ENCODE measurements at places on chromosomes 2 and 18.

DNA sequence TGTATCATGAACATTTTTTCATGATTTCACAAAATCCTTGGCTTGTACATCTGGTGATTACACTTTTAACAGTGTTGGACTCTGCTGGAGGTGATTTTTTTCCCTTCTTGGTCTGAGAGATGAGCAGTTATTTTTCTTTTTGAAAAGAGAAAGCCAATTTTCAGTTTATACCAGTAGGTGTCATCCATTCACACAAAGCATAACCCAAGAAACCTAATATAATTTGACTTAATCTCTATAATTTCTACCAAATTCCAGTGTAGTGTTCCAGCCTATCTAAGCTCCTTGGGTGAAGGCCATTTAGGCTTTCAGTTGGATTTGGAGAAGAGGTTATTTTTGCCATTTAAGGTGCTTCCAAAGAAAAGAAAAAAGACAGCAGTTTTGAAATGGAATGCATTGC, 7.7 kb upstream of the ICOS start:
- DNase-seq: no peak

DNA sequence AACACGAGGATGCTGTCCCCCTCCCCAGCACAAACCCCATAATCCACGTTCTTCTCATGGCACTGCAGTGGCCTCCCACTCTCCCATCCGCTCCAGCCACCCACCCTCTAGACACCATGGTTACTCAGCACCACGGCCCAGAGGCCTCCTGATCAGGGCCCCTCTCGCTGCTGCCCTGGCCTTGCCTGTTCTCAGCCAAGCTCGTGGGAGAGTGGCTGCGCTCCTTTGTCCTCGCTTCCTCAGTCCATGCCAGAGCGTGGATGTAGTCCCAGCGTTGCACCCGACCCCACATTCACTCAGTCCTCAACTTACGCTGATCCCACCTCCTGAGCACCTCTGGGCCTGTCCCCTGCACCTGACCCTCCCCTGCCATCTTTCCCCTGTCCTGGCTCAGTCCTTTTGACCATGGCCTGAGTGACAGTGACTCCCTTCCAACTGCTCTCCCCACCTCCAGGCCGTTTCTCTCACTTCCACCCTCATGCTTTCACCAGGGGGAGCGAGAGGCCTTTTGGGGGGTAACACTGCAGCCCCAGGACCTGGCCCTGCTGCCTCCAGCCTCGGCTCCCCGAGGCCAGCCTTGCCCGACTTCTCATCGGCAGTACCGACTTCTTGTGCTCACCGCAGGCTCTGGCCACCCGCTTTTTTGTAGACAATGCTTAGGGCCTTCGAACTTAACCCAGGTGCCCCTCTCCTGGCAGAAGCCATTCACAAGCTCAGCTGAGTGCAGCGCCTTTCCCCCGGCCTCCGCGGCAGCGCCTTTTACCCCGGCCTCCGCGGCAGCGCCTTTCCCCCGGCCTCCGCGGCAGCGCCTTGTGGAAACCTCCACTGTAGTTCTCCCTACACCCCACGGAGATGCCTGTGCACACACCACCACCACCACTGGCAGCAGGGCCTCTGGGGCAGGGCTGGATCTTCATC, 131.4 kb downstream of the CLIP4 start:
- DNase-seq: no peak

DNA sequence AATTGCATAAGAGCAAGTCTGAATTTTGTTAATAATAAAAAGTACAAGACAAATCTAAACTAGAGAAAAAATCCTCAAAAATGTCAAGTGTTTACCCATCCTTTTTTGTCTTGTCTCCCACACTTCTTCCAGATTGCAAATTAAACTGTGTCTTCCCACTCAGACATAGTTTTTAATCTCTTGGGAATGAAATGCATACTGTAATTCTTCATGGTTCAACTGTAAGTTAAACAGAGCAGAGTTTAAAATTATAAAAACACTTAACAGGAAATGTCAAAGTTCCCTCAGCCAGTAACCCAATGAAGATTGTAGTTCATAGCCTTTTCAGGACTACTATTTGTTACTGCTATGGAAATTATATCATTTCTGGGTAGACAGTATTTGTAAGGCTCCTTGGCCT, 171.8 kb downstream of the UBE2E3 start:
- DNase-seq: no peak

GRCh38 chr2:30799366-30799765, 7.9 kb downstream of the CAPN13 start:
- DNase-seq: no peak

- DNase-seq: no peak
Observed at GRCh38 chr18:79846936-79847557, 49.3 kb downstream of the KCNG2 start.

GRCh38 chr2:26720322-26721114, 28.0 kb downstream of the KCNK3 start:
- no peak for DNase-seq

DNA sequence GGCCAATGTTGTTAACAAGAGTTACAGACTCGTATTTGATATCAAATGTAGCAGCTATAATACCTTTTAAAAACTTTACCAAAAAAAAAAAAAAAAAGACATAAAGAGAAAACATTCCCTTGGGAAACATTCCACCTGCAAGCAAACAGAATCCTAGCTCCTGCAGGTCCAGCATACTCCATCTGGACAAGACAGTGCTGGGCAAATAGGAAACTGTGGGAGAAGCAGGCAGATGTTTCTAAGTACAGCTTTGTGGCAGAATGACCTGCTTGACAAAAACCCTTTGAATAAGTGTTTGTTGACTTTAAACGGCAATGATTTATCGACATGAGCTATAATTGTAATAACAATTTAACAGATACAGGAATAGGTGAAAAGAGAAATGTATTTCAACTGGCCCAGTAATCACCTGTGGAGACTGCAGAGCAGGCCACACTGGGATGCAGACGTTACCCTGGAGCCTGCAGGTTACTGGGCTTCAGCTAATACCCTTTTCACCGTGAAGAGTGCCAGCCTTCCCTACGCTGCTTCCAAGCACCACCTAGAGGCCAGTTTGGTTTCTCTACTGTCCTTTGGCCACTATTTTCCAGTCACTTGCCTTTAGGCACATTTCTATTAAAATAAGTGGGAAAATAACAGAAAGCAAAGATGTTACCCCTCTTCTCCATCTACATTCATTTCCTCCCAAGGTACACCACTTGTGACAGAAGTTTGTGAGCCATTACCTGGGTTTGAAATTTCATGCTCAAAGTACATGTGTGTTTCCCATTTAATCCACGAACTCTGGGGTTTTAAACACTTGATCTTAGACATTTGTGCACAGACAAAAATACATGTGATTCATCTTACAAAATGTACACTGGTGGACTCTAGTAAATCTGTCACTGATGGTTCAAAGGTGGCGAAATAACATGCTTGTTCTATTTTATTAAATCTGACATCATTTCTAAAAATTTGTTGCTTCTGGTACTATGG, 96.9 kb upstream of the ZNF397 start:
- no peak for DNase-seq

DNA sequence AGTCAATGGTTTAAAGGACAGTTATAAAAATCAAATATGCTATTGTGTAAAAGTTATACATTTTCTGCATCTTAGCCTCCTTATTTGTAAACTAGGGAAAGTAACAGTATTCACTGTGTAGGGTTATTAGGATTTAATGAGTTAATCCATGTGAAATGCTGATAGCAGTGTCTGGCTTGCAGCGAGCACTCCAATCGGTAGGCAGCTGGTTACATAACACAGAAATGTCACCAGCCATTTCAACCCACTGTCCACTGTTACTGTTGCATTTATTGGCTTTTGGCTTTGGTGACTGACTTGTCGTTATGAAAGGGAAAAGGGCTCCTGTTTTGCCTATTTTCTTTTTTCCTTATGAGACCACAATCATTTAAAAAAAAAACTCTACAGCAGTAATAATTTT, 38.9 kb downstream of the ID2 start:
- no peak for DNase-seq

GRCh38 chr2:174117951-174118930, 130.1 kb downstream of the OLA1 start:
- DNase-seq: no peak

- no peak for DNase-seq
Observed at GRCh38 chr2:126831234-126832005, 67.3 kb upstream of the TEX51 start.

DNA sequence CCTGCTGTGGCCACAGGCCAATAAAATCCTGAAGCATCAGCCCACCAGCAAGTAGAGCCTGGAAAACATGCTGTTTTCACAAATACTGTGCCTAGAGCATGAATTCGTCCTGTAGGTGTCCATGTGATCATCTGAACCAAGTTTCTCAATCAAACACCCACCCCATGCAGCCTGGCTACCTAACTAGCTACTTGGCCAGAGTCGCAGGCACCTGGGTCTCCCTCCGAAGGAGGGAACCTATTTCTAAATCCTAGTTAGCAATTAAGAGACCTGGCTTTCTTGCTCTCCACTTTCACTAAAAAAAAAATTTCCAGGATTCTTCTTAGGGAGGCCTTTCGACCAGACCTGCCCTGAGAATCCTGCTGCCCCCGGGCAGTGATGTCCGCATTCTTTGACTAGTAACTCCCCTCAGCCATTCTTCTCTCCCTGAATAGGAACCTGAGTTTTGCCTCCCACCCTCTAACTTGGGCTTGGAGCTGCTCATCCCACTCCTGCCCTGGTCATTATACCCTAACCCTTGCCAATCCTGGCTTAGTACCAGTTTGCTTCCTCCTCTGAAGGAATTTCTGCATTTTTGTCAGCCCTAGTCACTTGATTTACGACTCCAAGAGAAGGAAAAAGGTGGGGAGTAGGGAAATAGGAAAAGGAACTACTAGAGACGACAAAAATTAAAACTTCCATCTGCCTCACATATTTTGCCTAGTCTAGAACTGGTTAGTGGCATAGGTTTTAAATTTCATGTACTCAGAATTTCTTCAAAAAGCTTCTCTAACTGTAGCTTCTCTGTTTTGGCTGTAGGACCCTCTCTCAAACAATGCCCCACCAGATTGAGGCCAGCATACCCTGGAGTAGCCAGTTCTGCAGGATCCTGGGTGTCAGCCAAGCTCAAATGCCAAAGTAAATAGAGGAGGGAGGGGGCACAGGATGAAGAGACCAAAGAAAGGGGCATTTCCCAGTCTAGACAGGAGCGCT, 25.4 kb upstream of the TANK start:
- DNase-seq: no peak

GRCh38 chr18:29962579-29962978, 1080.0 kb downstream of the DSC3 start:
- DNase-seq: no peak

DNA sequence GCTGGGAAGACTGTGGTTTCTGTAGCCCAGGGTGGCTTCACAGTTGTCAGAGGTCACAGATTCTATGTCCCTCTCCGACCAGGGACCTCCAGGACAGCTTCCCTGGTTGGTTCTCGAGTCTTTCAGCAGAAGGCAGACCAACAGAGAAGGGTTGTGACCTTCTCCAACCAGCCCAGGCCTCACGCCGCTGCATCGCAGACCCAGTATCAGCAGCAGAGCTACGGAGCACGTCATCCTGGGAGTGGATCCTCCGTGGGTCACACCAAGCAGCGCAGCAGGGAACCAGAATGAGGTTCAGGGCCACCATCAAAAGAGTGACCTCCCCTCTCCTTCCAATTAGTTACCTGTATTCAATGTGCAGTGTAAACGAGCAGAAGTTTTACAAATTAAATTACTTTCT, 49.3 kb downstream of the ST3GAL5 start:
- DNase-seq: no peak

- DNase-seq: no peak
Observed at GRCh38 chr18:34867520-34867919, 157.4 kb downstream of the DTNA start.

DNA sequence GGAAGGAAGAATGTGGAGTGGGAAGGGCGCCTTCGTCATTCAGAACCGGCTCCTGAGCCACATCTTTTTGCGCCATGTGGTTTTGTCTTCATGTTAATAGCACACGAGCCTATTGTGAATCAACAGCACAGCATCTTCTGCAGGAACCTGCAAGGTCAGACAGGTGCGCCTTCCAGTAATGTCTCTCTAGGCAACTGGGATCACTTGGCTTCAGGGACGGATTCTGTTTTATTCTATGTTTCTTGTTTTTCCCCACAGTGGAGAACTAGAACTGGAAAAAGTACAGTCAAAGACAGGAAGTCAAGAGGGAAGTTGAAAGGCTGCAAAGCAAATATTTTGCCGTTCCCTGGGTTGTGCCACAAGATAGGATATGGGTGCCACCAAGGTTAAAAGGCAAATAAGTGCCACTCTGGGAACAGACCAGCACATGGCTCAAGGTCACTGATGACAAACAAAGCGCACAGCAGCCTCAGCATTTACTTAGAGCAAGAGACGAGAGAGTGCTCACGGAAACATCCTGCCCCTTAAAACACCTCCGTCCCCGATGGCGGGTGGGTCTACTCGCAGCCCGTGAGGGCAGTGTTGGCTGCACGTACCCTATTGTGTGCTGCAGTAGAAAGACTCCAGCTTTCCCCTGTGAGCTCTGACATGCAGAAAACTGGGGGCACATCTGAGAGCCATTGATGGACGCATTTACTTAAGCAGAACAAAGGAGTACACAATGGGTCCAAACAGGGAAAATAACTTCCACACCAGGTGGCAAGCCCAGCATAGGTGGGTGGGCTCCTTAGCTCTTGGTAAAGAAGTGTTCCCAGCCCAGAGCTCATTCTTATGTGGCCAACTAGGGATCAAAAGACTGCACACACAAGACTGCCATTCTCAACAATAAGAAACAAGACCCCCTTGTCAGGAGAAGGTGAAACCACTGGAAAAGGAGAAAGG, 107.2 kb upstream of the PARD3B start:
- DNase-seq: no peak

- no peak for DNase-seq
Observed at GRCh38 chr2:134314202-134314601, 60.3 kb downstream of the MGAT5 start.

DNA sequence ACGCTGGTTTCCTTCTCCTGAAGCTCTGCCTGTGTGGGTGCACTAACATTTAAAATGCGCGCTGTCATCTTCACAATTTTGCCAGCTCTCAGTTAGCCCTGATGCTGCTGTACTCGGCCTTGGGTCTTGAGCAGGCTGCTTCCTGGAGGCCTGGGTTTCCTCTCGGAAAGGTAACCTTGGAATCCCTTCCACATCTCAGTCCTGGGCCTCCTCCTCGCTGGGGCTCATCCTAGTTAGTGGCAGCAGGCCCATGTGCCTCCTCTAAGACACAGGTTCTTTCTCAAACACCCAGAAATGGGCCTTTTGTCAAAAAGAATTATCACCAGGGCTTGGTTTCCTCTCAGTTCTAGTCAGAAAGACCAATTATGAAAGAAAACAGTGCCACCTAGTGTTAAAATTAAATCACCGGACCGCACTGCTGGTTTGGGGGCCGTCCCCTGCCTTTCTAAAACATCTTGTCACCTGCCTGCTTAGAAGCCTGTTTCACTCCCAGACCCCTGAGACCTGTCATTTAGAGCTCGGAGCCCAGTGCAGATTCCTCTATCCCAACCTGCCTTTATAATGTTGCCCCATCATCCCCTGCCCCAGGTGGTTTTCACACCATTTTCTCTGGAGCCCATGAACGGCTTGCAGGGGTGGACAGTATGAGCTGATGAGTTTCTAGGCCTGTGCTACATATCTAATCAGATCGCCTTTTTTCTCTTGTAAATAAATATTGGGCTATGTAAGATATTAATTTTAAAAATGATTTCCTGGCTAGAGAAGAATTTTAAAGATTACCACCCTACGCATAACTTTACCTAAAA, 42.4 kb downstream of the HK2 start:
- peak; percentile 9 for DNase-seq

GRCh38 chr18:46260879-46261143, 156.6 kb downstream of the HAUS1 start:
- DNase-seq: no peak
